ENCODE measurements at places on chromosomes 7 and 10.

DNA sequence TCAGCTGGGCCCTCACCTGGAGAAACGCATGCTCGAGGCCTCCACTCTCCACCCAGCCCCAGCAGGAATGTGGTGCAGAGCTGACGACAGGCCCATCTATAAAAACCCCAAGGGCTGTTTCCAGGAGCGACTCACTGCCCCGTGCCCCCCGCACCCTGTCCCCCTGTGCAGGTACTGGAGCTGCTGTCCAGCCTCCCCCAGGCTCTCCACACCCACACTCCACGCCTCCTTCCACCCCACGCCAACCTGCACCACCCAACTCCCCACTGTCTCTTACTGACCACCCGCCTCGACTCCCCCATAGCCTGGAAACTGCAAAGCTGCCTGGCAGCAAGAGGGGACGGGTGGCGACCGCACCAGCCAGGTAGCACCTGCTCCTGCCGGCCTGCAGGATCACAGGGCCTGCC is 43.3 kb downstream of the DIP2C start:
- no peak for DNase-seq

DNA sequence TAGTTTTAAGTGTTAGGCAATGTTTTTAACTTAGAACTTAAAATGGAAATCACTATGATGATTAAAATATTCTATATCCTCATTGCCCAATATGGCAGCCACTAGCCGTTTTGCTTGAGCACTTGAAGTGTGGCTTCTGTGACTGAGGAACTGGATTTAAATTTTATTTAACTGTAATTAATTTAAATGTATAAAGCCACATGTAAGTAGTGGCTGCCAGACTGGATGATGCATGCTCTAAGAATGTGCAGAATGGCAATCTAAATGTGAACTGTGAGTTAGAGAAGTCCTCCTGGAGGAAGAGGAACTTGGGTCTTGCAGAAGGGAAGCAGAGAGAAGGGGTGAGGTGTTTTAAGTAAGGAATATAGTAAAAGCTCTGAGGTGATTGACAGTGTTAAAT is 451.4 kb downstream of the SUGCT start:
- DNase-seq = no peak

GRCh38 chr10:5476918-5477525 is 22.3 kb downstream of the CALML5 start:
- DNase-seq = no peak

- DNase-seq = no peak
Observed at GRCh38 chr7:28419716-28420115, 7.4 kb downstream of the CREB5 start.

- DNase-seq = no peak
Observed at GRCh38 chr10:113104047-113104446, 154.0 kb downstream of the TCF7L2 start.

DNA sequence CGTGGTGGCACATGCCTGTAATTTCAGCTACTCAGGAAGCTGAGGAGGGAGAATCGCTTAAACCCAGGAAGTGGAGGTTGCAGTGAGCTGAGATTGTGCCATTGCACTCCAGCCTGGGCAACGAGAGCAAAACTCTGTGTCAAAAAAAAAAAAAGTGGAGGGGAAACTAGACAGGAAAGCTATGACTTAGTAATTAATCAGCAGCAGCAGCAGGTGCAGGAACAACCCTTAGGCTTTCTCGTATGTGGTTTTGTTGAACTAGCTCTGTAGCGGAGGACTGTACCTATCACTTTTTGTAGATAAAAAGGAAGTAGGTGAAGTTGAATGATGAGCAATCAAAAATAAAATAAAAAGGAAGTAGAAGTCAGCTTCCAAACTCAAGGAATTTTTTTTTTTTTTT is 76.9 kb upstream of the KMT2C start:
- no peak for DNase-seq

GRCh38 chr10:22344781-22345300 is 455 bp upstream of the SPAG6 start:
- DNase-seq = no peak

GRCh38 chr7:31309407-31309806 is 31.1 kb downstream of the NEUROD6 start:
- DNase-seq = no peak

- no peak for DNase-seq
Observed at GRCh38 chr10:105023211-105024111, 382.4 kb downstream of the SORCS3 start.

DNA sequence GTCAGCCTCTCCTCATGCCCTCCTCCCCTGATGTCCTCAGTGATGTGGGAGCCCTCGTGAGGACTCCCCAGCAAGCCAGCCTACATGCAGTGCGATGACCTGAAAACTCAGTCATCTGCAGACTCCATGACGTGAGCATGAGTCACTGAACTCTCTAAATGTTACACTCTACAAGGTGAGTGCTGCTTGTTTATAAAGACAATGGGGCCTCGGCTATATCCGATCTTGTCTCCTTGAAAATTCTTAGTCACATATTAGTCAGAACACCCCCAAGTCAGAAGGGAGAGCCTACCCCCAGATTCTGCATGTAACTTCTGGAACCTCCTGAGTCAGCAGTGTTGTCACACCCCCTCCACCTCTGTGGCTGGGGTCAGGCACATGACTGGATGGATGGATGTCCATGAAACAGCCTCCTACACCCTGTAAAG is 673.8 kb downstream of the INHBA start:
- no peak for DNase-seq

DNA sequence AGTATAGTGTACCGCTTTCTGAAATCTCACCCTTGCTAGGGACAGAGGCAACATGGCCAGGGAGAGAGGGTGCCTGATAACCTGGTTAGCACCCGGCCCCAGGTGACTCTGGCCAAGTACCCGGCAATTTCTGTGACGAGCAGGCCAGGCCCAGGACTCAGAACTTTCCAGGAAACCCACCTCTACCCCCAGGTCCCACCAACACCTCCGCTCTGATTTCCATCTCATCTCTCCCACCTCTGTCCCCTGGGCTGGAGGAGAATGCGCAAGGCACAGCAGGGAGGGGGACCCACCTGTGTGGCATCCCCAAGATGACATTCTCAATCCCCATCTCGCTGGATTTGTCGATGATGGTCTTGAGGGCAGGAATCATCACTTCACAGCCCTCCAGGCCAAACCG is 11.6 kb downstream of the OGDHL start:
- no peak for DNase-seq

DNA sequence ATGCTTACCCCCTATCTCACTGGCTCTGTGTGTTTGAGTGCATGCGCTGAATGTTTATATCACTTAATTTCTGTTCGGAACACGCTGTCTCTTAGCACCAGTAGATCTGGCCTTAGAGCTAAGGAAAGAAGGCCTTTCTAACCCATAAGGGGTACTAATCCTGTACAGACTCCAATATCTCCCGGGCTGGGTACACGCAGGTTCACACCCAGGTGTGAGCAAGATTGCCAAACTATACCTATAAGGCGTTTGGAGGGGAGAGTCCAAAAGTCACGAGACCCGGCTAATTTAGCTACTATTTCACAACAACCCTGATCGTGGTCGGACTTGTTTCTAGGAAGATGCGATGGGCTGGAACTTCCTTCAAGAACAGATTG is 727 bp upstream of the PDSS1 start:
- DNase-seq = no peak

DNA sequence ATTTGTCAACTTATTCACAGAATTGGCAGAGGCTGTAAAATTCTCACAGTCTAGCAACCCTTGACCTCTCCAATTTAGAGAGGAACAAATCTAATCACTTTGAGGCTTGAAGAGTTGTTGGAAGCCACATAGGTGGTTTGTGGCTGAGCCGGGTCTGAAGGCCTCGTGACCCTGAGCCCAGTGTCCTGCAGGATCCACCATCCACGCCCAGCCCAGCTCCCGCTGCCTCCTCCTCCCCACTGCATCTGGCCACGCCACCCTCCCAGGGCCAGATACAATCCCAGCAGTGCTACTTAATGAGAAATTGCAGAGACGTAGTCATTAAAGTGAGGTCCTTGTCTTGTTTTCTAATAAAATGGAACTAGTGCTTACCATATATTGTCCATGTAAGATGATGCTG is 81.4 kb upstream of the SHH start:
- no peak for DNase-seq

DNA sequence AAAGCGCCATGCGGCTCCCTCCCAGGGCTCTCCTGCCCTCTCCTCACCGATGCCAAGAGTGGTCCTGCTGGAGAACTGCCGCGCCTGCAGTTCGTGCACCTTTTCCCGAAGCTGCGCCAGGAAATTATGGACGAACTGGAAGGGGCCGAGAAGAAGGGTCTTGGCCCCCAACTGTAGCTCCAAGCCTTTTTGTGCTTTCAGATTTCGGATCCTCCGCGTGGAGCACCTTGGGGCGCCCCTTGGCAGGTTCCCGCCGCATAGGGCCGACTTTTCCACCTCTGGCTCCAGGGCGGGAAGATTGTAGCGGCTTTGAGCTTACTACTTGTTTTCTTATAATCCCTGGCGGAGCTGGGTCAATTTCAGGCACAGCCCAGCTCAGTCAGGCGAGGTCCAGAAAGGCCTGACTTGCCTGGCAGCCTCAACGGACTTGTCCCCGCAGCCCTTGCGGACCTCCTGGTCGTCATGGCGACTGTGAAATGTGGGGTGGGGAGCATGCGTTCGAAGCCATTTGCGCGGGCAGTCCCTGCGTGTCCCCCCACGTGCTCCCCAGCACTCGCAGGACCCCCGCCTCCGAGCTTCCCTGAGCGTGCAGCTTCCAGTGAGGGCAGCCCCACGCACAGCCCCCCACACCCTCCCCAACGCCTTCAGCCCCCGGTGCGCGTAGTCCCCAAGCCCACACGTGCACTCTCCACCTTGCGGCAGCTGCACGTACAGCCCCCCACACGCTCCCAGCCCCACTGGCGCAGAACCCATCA is 129.9 kb downstream of the KBTBD2 start:
- no peak for DNase-seq

- no peak for DNase-seq
Observed at GRCh38 chr10:12875100-12875499, 126.4 kb downstream of the CCDC3 start.

- DNase-seq = no peak
Observed at GRCh38 chr10:52031771-52032170, 282.3 kb upstream of the DKK1 start.

- no peak for DNase-seq
Observed at GRCh38 chr7:15440482-15440881, 121.3 kb downstream of the AGMO start.
